ENCODE measurements at places on chromosomes 2 and 18.

DNA sequence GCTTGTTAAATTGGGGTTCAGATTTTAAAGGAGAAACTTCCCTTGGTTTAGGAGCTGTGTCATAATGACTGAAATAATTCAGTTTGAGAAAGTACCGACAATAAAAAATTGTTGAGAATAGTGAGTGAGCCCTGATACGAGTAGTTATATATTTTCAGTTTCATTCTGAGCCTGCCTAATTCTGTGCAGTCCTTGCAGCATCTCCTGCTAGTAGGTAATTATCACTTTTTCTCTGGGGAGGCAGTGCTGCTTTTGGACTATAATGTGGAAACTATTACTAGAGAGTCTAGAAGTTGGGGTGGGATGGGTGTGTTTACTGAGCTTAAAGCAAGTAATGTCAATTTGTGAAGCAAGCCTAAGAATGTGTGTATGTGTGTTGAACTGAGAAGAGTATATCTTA, 21.7 kb downstream of the ZNF638 start:
- no peak for DNase-seq

DNA sequence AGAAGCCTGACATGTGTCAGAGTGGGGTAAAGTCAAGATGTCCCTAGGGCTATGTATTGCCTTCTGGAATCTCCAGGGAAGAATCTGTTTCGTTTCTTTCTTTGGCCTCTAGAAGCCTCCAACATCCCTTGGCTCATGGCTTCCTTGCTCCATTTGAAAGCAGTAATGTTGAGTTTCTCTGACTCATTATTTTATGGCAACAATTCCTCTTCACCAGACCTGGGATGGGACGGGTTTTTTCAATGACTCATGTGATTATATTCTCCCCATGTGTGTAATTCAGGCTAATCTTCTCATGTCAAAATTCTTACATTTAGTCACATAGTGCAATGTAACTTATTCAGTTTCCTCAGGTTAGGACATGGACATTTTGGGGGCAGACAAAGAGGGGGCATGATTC, 1038.6 kb downstream of the CBLN2 start:
- no peak for DNase-seq

DNA sequence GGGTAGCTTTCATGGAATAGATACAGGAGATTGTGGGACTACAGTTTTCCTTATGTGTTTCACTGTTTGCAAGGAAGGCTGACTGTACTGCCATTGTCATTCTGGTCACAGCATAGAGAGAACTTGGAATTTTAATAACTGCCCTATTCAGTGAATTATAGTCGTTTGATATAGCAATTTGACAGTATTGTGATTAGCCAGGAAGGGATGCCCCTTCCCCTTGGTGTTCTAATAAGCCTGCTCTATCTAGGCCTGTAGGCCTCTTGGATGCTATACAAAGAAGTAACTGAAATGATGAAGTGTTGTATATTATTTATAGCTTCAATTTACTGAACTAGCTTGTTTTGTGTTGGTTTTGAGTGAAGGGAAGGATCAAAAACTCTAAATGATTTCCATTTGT, 528.6 kb upstream of the CDH2 start:
- DNase-seq: no peak

GRCh38 chr18:55787536-55788073, 199.6 kb upstream of the TCF4 start:
- no peak for DNase-seq

- no peak for DNase-seq
Observed at GRCh38 chr2:200147371-200147770, 159.1 kb upstream of the SPATS2L start.
